ENCODE measurements at places on chromosomes 5 and 9.

GRCh38 chr5:170681013-170681433 lies 102.5 kb upstream of the GABRP start:
- peak; percentile 42 for DNase-seq

DNA sequence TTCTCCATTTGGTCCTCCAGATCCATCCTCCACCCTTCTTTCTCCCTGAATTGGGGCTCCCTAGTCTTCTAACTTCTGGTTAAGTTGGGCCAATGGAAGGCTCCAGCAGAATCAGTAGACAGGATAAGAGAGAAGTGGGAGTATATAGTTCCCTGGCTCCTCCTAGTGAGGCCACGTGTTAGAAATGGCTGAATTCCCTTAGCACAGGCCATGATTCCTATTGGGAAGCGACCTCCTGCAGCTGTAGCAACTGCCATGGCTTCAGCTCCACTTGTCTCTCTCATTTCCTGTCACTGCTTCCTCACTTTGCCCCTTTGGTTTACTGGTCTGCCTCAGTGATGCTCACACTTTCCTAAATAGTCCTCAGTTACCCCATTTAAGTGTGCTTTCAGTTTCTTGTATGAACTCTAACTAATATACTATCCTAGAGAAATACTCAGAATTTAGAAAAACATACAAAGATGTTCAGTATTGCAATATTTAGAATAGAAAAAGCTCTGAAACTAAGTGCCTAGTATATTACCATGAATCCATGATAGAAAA lies 104.8 kb upstream of the SMARCA2 start:
- DNase-seq = no peak

- no peak for DNase-seq
Observed at GRCh38 chr9:20353524-20353923, 268.8 kb downstream of the MLLT3 start.

DNA sequence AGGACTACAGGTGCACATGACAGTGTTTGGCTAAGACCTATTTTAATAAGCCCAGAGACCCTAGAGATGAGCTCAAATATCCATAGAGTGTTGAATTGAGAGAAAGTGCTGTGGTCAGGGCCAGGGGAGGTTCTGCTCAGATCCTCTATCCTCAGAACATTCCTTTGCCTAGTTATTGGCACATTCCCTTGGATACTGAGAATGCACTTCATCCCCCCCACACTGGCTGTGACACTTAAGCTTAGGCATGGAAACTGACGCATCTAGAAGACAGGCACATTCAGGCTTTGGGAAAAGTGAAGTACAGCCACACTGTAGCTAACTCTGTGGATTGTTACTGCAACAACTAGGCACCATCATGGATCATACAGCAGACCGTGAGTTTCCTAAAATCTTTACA lies 27.1 kb upstream of the RASGRF2 start:
- no peak for DNase-seq

DNA sequence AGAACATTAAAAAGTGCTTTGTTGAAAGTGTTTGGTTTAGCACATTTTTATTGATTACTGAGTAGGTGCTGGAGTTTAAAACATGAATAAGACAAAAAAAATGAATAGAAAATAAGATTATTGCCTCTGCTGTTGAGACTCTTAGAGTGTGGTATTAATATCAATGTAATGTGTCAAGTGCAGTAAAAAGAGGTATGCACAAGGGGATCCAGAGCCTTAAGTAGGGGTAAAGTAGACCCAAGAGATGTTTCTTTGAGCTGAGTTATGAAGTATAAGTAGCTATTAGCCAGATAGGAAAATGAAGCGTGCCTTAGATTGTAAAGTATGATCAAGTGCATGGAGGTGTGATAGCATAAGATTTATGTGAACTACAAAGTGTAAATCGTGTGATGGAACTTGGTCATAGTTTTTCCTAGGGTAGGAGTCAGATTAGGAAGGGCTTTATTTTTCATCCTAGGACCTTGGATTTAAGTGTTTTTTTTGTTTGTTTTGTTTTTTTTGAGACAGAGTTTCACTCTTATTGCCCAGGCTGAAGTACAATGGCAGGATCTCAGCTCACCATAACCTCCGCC lies 45.2 kb downstream of the NSD1 start:
- DNase-seq = no peak

DNA sequence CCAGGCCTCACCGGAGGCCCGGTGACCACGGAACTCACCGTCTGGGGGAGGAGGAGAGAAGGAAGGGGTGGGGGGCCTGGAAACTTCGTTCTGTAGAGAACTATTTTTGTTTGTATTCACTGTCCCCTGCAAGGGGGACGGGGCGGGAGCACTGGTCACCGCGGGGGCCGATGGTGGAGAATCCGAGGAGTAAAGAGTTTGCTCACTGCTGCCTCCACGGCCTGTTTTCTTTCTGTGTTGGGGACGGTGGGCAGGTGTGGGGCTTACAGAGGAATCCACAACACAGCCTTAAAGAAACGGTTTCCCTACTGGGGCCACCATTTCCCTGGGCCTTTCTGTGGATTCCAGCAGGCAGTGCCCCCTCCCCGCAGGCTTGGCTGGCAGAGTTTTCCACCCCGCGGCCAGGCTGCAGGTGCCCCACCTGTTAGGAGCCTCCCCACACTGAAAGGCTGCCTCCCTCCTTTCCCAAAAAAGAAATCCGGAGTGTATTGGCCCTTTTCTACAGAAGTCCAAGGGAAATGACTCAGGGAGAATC lies 80.8 kb downstream of the NTNG2 start:
- DNase-seq = no peak

DNA sequence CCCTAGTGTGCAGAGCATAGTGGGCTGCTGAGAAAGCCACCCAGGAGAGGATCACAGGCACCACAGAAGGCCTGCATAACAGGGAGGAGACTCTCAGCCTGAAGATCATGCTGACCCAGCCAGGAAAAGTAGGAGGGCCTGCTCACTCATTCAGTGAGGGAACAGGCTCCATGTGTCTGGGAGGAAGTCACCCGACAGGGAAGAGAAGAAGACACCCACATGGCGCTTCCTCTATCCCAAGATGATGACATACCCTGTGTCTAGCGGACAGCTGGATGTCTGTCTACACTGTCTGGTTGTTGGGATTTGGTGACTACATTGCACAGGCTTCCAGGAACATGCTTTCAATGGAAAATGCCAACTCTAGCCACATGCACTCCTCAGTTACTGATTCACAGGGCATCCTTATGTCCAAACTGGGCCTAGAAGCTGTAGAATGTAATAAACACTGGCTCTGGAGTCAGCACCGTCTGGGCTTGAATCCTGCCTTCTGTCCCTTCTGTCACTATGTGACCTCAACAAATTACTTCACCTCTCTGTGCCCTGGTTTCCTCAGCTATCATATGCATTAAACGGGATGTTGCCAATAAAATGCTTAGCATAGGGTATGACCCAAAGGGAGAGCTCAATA lies 47.6 kb downstream of the KLHL3 start:
- no peak for DNase-seq

DNA sequence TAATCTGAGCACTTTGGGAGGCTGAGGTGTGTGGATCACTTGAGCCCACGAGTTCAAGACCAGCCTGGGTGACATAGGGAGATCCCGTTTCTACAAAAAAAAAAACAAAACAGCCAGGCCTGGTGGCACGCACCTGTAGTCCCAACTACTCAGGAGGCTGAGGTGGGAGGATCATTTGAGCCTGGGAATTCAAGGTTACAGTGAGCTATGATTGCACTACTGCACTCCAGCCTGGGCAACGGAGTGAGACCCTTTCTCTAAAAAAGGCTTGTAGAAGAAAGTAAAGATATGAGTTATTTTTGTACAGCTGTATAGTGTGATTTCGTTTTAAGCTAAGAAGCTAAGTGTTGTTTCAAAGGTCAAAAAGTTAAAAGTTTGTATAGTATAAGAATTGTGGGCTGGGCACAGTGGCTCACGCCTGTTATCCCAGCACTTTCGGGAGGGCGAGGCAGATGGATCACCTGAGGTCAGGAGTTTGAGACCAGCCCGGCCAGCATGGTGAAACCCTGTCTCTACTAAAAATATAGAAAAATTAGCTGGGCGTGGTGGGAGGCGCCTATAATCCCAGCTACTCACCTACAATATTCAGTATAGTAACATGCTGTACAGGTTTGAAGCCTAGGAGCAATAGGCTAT lies 18.8 kb downstream of the UBE2R2 start:
- DNase-seq = no peak

DNA sequence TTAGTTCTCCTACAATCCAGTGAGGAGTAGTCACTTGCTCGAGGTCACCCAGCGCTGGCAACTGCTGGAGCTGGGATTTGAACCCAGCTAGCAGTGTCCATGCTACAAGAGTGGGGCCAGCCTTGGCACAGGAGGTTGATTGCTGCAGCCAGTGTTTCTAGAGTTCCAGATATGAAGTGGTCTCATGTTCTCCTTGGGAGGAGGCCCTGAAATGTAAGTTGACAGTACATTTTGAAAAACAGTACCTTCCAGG lies 802 bp downstream of the CCDC107 start:
- DNase-seq = peak; percentile 63

- peak; percentile 55 for DNase-seq
Observed at GRCh38 chr5:32173267-32174010, 680 bp downstream of the GOLPH3 start.

DNA sequence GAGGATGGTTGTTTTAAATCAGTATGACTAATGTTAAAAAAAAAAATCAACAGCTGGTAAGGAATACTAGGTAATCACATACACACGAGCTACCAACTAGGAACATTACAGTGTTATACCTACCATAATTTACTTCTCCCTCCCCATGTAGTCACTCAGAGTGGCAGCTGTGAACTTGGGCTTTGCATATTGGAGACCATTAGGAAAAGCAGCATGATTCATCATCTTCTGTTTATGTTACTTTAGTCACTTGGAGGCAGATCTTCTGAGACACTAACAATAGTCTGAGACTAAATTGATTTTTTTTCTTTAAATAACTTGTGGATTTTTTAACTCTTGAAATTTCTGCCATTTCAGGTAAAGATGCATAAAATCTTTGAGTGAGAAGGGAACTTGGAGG lies 141.5 kb upstream of the NR4A3 start:
- DNase-seq = no peak

GRCh38 chr5:163649514-163649913 lies 144.1 kb downstream of the MAT2B start:
- DNase-seq = peak; percentile 6

DNA sequence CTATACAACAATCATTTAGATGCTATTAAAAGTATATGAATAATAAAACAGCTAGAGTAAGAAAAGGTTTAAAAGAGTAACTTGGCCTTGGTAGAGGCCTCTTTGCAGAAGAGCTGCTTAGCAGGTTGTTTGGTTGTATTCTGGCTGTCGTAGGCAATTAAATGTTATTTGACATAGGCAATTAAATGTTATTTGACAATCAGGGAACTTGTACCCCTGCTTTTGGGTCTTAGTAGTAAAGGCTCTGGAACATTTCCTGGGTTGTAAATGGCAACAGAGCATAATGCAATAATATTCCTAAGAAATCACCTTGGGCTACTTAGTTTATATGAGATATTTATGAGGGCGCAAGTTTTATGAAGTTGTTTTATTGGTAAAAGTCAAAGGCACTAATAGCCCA lies 84.4 kb upstream of the SLC28A3 start:
- no peak for DNase-seq

DNA sequence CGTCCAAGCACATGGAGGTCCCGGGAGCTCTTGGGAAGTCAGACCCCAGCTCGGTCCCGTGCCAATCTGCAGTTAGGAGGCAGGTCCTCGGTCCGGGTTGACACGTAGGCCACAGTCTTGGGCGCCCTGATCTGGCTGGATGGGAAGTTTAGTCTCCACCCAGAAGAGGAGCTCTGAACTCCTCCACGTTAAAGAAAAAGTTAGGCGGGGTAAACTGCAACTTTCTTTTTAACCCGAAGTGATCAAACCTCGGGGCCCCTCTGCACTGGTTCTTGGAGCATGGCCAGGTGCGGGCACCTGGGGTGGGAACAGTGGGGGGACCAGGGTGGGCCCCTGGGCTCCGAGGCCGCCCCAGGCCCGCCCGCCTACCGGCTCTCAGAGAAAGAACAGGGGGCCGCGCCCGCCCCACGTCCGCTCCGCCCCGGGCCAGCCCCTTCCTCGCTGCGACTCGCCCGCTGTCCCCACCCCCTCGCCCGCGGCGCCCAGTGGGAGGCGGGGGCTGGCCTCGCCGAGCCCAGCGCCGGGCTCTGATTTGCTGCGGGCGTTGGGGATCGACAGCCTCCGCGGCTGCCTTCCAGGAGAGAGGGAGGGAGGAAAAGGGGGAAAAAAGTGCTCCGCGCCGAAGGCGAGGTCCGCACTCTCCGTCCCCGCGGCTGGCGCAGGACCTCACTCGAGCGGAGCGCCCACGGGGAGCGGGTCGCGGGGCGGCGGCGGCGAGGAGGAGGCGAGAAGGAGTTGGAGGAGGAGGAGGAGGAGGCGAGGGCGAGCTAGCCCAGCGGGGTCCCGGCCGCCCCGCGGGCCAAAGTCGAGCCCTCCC lies at the start of gene COL5A1:
COL5A1 (plus strand) TSS at position 631 of the 817 bp plus-strand sequence. CDS start 385 bp downstream, outside the sequence.
- peak; percentile 33 for DNase-seq

GRCh38 chr5:73522989-73523388 lies 24.7 kb downstream of the BTF3 start:
- no peak for DNase-seq

GRCh38 chr5:41094871-41095270 lies 23.7 kb upstream of the MROH2B start:
- no peak for DNase-seq

GRCh38 chr9:15390201-15390600 lies 32.5 kb upstream of the SNAPC3 start:
- no peak for DNase-seq

GRCh38 chr9:91678807-91679580 lies 255.4 kb upstream of the NFIL3 start:
- no peak for DNase-seq

DNA sequence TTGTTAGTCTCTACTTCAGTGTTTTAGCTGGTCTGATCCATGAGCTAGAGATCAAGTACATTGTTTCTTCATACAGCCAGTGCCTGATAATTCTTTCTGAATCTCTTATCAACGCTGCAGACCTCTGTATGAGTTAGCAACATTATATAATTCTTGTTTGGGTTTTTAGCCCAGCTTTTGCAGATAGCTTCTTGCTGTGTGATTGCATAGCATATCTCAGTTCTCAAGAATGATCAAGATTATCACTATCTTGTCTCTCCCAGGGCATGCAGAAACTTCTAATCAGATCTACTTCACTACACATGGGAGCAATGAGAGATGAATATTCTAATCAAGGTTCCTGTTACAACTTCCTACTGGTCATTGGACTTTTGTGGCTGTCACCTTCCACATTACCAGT lies 158.3 kb downstream of the FAM174A start:
- no peak for DNase-seq

- peak; percentile 21 for DNase-seq
Observed at GRCh38 chr5:161544350-161544765, 2.2 kb downstream of the GABRB2 start.

GRCh38 chr9:115165233-115165632 lies 47.3 kb upstream of the TNC start:
- DNase-seq = no peak

- DNase-seq = no peak
Observed at GRCh38 chr9:31677877-31678276, 706.6 kb upstream of the ACO1 start.

DNA sequence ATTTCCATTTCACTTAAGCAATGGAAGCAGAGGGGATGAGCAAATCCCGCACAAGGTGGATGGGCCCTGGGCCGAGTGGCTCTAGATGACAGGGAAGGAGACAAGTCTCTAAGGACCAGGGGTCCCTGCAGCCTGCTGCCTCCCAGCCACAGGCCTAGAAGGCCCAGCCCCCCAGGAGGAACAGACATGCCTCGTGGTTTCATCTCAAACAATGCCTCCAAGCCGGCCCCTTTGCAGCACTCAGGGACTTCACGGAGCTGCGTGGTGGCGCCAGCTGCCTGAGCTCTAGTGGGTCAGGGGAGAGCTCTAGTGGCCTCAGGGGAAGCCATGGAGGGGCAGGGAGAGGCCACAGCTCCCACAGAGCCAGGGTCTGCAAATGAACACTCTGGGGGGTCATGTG lies 48.8 kb downstream of the HABP4 start:
- no peak for DNase-seq

Data from foreskin melanocyte (primary cell).